Posterior cingulate gyrus (tissue), 11 donors: ENCODE measurements at places on chromosomes 5 and 9.

- DNase-seq: no peak
Observed at GRCh38 chr5:168583742-168584482, 4.7 kb upstream of the PANK3 start.

DNA sequence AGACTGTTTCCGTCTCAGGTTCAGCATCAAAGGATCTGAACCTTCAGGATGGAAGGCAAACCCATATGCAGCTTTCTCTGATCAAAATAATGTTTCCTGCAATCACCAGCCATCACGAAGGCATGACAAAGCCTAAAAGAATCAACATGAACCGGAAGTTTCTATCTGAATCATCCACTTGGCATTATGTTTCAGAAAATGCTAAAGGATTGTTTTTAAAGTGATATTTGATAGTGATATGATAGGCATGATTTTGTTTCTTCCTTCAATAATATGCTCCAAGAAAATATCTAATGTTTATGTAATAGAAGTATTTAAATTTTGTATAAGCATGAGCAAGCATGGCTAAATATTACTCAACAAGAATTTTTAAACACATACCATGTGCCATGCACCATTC, 219.6 kb downstream of the PLK2 start:
- no peak for DNase-seq

- peak; percentile 88 for DNase-seq
Observed at GRCh38 chr5:142012186-142012785, 541 bp downstream of the GNPDA1 start.

DNA sequence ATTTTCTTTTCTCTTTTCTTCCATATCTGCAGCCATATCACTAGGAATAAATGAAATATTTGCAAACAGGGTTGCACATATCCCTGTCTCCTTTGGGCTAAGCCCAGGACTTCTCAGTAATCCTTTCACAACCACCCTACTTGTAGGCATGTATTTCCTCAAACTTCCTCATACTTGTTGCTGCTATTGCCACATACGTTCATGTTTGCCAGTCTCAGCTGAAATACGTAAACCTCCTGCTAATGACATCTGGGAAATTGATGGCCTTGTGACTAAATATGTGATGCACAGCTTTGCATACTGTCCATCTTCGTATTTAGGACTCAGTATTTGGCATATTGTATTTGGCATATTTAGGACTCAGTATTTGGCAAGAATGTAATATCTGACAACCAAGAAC, 224.6 kb downstream of the PLK2 start:
- DNase-seq: no peak

DNA sequence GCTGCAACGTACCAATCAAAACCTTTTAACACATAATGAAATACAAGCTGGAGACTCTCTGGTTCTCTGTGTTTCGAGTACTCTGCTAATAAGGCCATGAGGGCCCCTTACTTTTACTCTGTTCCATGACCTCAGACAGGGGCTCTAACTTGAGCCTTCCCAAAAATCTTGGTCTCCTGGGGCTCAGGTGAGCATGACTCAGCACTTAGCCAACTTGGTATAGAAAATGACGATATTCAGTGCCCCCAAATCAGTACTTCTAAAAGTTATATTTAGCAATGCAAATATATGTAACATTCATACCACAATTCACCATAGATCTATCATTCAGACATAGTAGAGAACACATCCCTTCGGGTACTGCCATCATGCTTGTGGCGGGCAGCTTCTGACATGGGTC, 278.9 kb downstream of the EFNA5 start:
- no peak for DNase-seq

DNA sequence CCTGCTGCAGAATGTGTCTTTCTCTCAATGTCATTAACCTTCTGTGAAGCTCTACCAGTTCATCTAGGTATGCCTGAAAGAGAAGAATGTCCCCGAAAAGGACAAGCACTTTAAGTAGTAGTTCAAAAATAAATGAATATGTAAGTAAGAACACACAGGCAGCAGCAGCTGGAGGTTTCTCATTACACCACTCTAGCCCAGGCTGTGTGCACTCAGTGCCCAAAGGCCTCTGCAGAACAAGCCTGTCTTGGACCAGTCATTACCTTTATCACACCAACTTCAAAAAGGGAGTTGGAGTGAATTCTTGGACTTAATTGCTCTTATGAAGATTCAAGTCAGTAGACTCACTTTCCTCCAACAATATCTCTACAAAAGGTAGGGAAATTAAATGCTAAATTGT, 268.8 kb downstream of the MLLT3 start:
- no peak for DNase-seq

DNA sequence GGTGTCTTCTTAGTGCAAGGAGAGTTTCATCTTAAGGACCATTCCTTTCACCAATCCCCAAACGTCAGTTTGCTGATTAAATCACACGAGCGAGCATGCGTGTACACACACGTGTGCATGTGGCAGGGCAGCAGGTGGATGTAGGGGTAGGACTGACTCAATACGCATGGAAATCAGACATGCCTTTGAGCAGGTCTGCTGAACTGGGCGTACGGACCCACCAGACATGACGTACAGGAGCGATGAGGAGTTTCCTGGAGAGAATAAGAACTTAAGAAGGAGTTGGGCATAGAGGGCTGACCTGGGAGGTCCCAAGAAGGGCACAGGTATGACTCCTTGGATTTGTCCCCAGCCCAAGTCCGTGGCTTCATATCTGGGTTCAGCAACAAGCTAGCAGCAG, 170.0 kb downstream of the FGF18 start:
- no peak for DNase-seq

DNA sequence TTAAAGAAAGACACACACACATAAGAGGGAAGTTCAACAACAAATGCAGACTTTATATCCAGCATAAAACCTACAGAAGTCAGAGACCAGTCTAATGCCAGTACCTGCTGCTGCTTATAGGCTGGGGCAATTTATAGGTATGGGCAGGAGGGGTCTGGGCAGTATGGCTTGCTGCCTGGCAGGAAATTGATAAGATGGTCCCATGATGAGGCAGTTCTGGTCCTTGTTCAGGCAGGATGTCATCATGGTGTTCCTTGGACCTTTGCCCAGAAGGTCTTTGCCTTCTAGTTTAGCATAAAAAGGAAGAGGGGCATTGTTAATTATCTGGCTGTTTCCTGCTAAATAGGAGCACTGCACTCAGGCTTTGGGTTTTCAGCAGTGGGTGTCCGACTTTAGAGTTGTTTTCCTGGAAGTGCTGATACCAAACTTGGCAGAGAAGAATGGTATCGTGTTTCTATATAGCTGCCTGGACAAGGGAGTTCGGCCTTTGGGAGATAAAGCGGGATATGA, 10.4 kb upstream of the PDCD1LG2 start:
- DNase-seq: no peak

- no peak for DNase-seq
Observed at GRCh38 chr5:44987026-44987425, 178.3 kb downstream of the MRPS30 start.

GRCh38 chr9:73996844-73997243, 500.3 kb upstream of the RORB start:
- no peak for DNase-seq

- DNase-seq: no peak
Observed at GRCh38 chr5:145521066-145521465, 314.1 kb downstream of the PRELID2 start.

- no peak for DNase-seq
Observed at GRCh38 chr9:89518466-89519365, 20.8 kb upstream of the SEMA4D start.

DNA sequence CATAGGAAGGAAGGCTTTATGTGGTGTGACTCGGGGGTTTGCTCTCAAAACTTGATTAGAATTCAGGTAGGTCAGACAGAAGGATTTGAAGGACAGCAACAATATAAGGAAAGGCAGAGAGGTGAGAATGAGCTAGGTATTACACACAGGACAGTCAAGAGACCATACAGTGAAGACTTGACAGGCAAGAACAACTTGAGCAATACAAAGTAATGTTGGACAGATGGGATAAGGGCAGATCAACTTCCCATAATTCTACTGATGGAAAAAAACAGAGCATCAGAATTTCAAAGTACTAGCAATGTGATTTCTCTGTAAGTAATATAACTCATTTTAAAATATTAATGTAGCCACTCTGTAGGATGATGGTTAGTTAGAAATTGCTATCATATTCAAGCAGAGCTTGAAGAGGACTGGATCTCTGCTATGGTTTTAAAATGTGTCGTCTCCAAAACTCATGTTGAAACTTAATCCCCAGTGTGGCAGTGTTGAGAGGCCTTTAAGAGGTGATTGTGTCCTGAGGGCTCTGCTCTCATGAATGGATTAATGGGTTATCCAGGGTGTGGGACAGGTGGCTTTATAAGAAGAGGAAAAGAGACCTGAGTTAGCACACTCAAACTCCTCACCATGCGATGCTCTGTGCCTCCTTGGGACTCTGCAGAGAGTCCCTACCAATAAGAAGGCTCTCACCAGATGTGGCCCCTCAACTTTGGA, 22.4 kb upstream of the HOMER1 start:
- DNase-seq: no peak

GRCh38 chr5:79547982-79548381, 34.0 kb upstream of the HOMER1 start:
- no peak for DNase-seq

DNA sequence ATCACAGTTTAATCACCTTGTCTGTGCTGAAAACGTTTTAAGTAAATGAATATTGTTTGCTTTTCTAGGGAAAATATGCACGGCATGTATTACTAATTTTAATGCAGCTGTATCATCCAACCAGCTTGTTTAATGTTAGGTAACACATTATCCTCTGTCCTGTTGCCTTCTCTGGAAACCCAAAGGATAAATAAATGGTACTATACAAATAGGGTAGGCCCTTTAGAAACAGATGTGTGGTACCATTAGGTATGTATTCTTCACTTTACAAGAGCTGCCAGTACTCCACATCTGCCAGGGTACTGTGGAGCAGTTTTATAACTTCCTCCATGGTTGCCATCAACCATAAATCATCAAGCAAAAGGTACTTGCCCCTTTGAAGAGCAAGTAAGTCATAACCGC, 42.9 kb downstream of the FAF2 start:
- no peak for DNase-seq

- no peak for DNase-seq
Observed at GRCh38 chr5:111076091-111076490, 4.6 kb downstream of the TSLP start.

GRCh38 chr9:92671323-92671722, 1.4 kb upstream of the IPPK start:
- DNase-seq: peak; percentile 79

GRCh38 chr9:116378873-116379272, 225.3 kb downstream of the PAPPA start:
- no peak for DNase-seq

- DNase-seq: no peak
Observed at GRCh38 chr5:143148771-143149170, 254.7 kb downstream of the NR3C1 start.

DNA sequence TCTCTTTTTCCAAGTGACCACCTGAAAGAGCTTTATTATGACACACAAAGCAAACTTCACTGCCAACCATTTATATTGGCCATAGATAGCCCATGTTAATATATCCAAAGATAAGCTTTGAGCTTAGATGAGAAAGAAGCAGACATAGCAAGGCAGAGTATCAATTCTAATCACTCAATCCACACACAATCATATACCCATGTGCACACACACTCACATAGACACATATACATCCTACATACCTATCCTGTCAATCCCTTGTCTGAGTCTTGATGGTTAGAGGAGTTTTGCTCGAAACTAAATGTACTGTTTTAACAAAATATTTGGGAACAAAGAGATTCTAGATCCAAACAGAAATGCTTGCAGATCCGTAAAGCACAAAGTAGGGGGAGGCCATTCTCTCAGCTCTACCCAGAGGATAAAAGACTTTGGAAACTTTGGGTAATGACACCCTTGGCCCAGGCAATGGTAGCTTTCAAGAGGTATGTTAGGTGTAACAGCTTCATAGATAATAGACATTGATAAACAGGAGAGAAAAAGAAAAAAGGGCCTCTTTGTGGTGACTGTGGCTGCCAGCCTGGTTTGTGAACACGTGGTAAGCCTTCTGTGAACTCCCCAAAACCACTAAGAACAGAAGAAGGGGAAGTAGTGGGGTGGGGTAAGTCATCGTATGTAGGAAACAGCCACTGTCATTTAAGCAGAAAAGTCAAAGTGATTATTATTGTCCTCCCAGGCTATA, 121.6 kb downstream of the TLR4 start:
- DNase-seq: no peak

- DNase-seq: peak; percentile 81
Observed at GRCh38 chr9:94654165-94654894, 15.0 kb upstream of the FBP1 start.

GRCh38 chr9:96442491-96442890, 7.5 kb upstream of the HABP4 start:
- no peak for DNase-seq

GRCh38 chr5:107671742-107672210, 1.0 kb upstream of the EFNA5 start:
- DNase-seq: no peak

DNA sequence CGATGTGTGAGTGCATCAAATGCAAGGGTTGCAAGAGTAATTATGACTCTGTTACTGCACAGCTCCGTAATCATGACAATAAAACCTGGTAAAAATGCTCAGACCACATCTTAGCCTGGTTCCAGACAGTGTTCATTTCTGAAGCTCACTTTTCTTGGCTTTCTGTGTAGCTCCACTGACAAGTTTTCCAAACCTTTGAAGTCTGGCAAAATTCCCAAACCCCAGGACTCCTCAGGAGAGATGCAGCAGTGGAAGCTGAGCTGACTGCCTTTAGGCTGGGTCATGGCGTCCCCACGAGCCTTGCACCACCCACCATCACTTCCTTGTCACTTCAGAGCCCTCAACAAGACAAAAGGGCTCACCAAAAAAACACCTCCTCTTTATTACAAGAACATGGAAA, 131.6 kb upstream of the TAS2R1 start:
- no peak for DNase-seq

DNA sequence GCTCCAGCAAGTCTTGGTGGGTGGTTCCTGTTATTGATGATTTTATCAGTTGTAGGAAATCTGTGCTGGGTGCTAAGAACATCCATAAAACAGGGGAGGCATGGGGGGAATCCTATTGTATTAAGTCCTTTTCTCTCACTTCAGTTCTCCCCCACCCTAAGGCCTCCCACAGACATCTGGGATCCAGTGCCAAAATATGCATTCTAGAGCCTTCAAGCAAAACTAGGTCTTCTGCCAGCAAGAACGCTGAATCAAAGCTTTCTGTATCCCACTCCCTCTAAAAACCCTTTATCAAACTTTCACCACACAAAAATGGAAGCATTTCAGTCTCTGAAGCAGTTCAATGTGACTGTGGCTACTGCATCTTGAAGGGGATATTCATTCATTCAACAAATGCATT, 281.9 kb downstream of the GAS1 start:
- DNase-seq: no peak

DNA sequence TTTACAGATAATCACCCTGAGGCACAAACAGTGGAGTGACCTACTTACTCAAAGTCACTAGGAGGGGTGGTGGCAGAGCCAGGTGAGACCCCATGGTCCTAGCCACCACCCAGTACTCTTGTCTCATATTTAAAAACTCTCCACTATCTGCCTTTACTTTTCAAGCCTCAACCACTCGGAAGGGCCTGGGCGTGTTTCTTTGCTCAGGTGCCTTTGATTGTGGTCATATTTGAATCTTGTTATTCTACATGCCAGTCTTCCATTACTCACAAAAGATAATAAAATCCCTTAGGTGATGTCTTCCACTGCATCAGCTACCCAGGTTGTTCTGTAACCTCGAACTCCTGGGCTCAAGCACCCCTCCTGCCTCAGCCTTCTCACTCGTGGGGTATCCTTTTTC, 20.7 kb upstream of the TRIM36 start:
- no peak for DNase-seq

- DNase-seq: no peak
Observed at GRCh38 chr5:15592728-15593127, 92.7 kb downstream of the FBXL7 start.
